ENCODE measurements at places on chromosomes 3 and 15.

GRCh38 chr3:162368417-162368816, 871.8 kb downstream of the OTOL1 start:
- no peak for DNase-seq

DNA sequence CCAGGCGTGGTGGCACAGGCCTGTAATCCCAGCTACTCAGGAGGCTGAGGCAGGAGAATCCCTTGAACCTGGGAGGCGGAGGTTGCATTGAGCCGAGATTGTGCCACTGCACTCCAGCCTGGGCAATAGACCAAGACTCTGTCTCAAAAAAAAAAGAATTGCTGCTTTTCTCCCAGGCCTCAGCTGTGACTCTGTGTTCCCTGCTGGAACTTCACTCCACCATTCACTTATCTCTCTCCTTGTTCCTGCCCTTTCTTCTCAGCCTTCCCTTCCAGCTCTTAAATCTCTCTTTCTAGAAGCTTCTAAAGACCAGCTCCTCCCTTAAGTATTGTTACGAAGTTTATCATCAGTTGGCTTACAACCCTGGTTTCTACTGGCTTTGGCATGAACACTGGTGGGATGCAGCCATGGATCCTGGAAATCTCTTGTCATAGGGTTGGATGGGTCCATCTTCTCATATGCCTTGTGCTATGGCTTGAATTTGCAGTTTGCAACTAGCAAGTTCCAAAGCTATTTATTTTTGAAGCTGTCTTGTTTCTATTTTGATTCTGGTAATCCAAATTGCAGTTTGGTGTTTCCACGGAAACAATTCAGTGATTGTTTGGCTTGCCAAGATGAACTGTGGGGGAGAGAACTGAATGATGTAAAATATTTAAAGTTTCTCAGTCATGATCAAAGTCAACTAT, 10.5 kb downstream of the C3orf62 start:
- no peak for DNase-seq

GRCh38 chr3:53646723-53647122, 152.3 kb downstream of the CACNA1D start:
- DNase-seq, result no peak

DNA sequence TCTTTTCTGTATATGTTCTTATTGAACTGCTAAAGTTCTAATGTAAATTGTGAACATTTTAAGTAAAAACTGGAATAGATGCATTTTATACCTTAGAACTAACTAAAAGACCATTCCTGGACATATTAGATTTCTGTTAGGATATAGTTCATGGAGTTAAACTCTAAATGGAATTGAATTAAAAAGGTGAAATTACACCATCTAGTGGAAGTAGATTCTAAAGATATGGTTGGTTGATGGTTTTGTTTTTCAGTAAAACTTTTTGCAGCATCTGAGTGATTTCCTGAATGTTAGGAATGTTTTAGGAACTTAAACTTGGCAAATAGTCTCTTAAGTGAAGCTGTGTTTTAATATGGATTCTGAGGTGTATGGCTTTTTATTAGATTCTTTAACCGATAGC, 96.8 kb downstream of the SLMAP start:
- DNase-seq, result no peak

DNA sequence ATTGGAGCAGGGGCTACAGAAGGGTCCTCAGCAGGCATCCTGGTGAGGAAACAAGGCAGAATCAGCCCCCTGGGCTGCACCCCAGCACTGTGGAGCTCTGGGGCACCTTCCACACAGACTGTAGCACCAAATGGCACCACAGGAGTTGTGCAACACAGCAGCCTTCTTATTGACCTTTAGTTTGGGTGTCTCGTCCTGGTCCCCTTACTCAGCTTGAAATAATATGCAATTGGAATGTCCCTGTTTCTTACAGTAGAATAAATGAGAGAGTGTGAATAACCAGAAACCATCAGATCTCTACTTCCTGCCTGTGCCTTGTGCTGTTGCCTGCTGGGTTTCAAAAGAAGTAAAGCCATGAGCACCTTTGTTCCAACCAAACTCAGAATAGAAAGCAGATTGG, 44.5 kb downstream of the RPLP1 start:
- DNase-seq, result no peak

DNA sequence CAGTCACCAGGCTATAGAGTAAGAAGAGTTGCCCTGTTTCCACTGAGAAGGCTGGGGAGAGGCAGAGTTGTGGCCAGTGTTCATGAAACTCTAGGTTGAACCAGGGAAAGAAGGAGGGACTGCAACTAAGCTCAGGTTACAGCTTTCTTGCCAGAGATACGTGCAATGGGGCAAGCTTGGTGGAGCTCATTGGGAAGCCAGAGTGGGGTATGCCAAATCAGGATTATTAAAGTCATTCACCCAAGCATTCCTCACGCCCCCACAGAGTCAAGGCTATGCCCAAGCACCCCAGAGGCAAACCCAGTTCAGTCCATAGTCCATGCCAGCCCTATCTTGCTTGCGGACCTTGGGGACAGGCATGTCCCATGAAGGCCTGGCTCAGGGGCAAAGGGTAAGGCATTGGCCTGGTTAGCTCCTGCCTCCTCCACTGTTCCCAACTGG, 17.6 kb downstream of the SLC6A20 start:
- DNase-seq, result no peak

DNA sequence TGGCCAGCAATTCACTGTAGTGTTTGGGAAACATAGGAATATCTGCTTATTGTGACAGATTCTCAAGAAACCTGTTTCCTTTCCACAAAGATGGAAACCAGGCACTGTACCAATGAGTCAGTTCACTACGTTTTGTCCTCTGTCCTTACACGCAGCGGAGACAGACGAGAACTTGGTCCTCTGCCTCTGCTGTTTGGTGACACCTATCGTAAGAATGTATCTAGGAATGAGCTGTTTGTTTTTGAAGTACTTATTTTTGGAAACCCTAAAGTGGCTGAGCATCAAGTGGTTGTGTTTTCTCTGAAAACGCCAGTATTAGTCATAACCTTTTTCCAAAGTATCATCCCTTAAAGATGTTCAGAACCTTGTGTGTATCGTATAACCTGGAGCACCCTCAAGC, 93.0 kb downstream of the PGPEP1L start:
- no peak for DNase-seq

DNA sequence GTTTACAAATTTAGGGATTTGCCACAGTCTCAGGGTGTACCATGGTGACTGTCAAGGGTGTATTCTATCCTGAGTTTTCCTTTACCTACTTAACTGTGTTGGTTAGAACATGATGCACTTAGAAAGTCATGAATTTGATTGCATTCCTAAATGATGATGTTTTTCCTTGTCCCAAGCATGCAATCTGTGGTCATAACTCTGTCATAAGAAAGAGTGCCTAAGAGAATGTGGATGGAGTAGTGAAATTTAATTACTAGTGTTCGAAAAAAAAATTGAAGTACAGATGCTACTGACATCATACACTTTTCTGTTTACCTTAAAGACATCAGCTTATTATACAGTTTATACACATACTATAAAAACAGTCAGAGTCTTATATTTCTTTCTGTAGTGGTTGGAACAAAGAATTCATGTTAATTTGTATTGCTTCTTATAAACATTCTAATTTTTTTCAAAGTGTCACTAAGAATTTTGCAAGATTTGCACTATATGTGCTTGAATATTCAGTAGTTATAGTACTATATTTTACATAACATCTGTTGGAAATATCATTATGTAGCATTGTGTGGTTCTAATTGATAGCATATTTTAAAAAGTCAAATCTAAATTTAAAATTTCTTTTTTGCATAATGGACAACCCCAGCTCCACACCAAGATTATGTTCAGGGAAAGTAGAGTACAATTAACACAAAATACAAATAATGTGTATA, 231.3 kb upstream of the KCNMB2 start:
- DNase-seq, result no peak
